Hair follicular keratinocyte (primary cell): ENCODE measurements at places on chromosomes 16 and 17. TPM values are rescaled to one million over a fixed set of nuclear protein-coding genes. Genes with fewer than 3 reads are reported as not detected.

The ABCC3 gene
- 13.7 and 14.9 TPM in 2 replicates for total RNA-seq

The MAPT gene
- 0.23 TPM in 1 of 2 replicates, not detected in the other for total RNA-seq

The ARHGAP44 gene
- under 0.01 and 0.34 TPM in 2 replicates for total RNA-seq

The KRTAP9-9 gene
- total RNA-seq, result not detected in 2 replicates

The KRT33B gene
- total RNA-seq, result 0.47 TPM in 1 of 2 replicates, not detected in the other

The TEKT5 gene
- total RNA-seq, result not detected in 2 replicates

The NLRC3 gene
- not detected in 2 replicates for total RNA-seq

The CACNG5 gene
- total RNA-seq, result not detected in 2 replicates

The PLD6 gene
- total RNA-seq, result 0.78 and 2.1 TPM in 2 replicates

The RGS9 gene
- total RNA-seq, result 0.86 and 2.0 TPM in 2 replicates

The FOXN1 gene
- total RNA-seq, result 0.04 and 0.08 TPM in 2 replicates

The TERB1 gene
- total RNA-seq, result not detected in 2 replicates
